ENCODE measurements at places on chromosomes 16 and 17.

GRCh38 chr17:55236316-55236715 is 28.4 kb upstream of the HLF start:
- no peak for DNase-seq

- DNase-seq = peak; percentile 34
Observed at GRCh38 chr16:11233727-11234376, 22.2 kb downstream of the SOCS1 start.

DNA sequence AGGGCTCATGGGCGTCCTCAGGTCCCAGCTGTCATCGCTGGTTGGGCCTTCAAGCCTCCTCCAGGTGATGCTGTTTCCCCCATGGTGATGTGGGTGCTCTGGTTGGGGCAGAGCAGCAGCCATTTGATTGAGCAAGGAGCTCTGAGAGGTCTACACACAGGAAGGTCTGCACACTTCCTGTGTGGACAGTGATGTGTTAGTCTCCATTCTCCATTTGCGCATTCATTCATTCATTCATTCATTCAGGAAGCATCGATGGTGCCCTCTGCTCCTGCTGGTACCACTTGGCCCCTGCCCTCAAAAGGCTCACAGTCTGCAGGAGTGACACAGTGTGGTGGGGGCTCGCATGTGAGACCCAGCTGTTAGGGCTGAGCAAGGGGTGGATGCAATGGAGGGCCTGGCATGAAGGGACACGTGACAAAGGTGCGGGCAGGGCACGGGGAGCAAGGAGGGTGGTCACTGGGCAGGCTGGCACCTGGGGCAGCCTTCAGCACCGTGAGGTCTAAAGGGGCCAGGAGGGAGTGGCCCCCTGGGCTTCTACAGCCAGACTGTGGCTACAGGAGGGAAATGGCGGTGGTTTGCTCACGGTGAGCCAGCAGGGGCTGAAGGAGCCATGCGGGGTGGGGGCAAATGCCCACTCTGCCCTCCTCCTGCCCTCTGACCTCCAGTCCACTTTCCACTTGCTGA is 1.5 kb downstream of the ADGRG3 start:
- no peak for DNase-seq

DNA sequence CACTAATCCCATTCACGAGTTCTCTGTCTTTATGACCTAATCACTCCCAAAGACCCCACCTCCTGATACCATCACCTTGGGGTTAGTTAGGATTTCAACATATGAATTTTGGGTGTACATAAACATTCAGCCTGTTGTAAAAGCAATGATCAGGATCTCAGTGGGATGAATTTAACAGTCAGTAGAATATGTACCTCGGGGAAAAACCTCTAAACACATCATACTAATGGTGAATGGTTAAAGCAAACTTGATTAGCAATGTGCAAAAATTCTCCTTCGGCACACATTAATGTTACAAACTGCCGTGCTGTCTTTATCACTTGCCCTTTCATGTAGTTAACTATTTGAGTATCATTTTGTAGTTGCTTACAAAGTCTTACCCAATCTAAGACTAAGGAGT is 10.2 kb downstream of the RNF112 start:
- DNase-seq = no peak

DNA sequence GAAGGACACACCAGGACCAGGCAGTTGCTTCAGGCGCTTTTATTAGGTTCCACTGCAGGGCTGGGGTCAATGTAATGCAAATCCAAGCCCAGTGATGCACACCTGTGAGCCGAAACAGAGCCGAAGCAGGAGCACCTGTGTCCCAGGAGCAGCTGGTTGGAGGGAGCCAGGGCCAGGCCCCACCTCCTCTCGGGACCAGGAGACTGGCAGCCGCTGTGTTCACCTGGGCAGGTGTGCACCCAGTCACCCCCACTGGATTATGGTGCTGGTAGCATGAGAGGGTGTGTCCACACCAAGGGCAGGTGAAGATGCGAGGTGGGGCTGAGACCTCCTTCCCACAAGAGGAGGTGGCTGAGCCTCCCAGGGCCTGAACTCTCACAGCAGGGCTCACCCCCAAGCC is 4.7 kb upstream of the FAAP100 start:
- DNase-seq = no peak

All from stimulated activated CD8-positive, alpha-beta memory T cell treated with anti-CD3 and anti-CD28 coated beads, Interleukin-12 subunit alpha, Interleukin-12 subunit beta, amount 100 ng/mL, for 1 hour (primary cell).